HS-5 (cell line): ENCODE measurements at places on chromosomes 1 and 21.

GRCh38 chr1:21497466-21498061 is 11.7 kb upstream of the ALPL start:
- DNase-seq: no peak

GRCh38 chr21:45623436-45623835 is 20.1 kb upstream of the PCBP3 start:
- DNase-seq: no peak

- DNase-seq: no peak
Measured at GRCh38 chr1:244329591-244330317, 122.0 kb downstream of the ADSS2 start.

DNA sequence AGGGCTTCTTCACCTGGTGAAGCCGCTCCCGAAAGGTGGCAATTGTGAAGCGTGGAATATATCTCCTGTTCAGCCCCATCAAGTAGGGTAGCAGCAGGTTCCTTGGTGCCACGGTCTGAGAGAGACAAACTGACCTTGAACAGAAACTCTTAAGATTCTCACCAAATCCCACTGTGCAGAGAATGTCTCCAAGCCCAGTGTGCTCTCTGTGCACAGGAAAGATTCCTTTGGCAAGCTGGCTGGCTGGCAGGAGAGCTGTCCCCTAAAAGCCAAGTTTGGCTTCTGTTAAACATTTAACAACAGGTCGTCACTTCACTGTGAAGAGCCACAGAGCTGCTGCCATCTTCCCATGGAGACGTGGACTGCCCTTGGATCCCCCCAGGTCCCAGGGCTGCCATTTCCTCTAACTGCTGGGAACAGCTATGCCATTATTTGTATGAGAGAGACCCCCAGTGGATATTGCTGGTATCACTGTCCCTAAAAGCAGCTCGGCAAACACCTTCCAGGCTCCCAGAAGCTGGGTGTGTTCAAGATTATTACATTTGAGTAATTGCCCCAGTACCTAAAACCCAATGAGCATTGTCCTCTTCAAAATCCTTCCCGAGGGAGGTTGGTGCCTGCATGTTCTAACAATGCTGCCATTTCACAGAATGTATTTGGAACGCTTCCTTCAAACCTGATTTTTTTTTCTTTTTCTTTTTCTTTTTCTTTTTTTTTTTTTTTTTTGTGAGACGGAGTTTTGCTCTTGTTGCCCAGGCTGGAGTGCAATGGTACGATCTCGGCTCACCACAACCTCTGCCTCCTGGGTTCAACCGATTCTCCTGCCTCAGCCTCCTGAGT is 71.8 kb downstream of the CD58 start:
- peak; percentile 40 for DNase-seq

DNA sequence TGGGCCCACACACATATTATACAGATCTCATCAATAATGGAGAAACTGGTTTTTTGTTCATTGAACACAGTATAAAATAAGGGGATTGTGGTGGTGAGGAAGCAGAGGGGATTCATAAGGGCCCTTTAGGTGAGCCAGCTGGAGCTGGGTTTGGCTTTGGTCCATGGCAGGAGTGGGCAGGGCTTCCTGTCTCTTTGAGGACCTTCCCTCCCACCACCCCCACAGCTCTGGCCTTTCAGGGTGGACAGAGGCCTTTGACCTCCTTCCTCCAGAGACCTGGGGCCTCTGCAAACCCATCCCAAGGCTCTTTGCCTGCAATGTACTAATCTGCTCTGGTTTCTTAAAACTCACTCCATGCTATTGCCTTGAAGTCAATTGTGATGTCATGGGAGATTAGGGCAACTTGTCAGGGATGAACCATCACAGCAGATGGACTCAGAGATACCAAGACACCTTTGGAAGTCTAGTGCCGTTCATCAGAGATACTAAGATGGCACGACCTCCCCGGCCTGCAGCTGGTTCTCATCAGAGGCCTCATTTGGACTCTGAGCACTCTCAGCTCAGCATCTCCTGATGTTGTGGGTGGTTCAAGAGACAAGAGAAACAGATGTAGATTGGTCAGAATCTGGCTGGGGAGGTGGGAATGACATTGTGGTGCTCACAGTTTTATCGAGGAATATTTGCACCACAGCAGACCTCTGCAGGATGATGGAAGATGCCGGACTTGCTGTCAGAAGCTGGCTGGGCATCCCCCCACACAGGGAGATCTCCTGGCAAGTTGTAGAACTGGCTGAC is 37.9 kb downstream of the LHX4 start:
- no peak for DNase-seq

DNA sequence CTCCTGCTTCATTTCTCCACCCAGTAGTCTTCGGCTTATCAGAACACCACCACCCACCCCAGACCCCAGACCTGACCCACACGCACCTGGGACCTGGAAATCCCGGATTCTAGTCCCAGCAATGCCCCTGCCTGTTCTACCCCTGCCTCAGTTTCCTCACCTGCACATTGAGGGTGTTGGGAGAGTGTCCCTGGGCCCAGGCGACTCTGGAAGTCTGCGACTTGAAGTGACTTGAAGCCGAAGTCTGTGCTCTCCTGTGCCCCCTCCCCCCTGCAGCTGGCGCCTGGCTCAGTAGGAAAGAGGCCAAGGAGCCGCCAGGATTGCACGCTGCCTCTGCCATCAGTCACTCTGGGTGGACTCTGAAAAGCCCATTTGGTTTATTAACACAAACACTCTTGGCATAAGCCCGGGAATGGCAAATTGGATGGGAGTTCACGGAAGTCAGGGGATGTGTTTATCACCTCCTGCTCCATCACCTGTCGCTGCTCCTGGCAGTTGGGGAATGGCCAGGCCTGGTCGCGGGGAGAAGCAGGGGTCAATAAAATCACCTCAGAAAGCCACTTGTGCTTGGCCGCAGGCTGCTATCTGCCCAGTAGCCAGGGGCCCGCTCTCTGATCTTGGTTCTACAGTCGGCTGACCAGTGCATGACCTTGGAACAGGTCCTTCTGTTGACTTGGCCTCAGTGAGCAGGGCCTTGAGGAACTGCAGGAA is 132.7 kb downstream of the ACTL8 start:
- no peak for DNase-seq

- no peak for DNase-seq
Measured at GRCh38 chr1:207397525-207397926, 56.6 kb upstream of the CR2 start.

DNA sequence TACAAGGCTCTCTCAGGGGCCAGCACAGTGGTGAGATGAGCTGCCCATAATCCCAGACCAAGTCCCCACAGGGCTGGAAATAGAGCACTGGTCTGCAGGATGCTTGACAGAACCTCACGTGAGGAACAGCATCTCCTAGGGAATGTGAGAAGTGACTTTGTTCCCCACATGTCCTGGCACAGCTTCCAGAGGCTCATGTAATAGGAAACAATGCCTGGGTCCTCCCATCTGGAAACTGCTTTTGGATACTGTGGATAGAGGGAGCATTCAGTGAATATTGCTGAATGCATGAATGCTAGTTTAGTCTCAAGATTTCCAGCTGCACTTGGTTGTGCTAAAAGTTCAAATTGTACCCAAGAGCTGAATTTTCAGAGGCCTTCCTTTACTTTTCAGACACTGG is 146.2 kb downstream of the TNR start:
- DNase-seq: no peak
